C1 segment of cervical spinal cord (tissue), 14 donors: ENCODE measurements at places on chromosomes 12 and 14.
A peak's percentile ranks its signal among the peaks of the same experiment; 100 is the strongest.

GRCh38 chr12:2466211-2466610 is 328.6 kb upstream of the FKBP4 start:
- DNase-seq, result no peak

GRCh38 chr14:73977896-73978295 is 27.8 kb downstream of the COQ6 start:
- no peak for DNase-seq

DNA sequence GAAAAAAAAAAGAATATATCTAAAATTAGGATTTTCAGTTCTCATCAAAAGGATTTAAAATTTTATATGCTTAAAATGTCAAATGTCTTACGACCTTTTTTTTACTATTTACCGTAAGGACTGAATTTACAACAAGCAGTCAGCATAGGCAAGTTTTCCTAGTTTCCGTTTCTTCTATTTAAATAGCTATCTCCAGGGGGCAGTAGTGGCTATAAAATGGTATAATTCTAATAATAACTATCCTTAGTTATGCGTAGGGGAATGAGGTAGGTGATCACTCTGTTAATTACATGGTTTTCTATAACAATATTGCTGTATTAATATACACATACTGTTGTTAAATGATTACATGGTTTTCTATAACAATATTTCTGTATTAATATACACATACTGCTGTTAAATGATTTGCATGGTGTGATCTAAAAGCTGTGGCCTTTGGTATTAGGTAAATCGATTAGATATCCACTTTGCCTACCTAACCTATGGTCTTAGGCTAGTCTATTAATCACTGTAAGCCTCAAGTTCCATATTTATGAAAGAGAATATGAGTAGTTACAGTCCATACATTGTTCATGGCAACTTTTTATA is 217.7 kb upstream of the PDZRN4 start:
- DNase-seq, result no peak

DNA sequence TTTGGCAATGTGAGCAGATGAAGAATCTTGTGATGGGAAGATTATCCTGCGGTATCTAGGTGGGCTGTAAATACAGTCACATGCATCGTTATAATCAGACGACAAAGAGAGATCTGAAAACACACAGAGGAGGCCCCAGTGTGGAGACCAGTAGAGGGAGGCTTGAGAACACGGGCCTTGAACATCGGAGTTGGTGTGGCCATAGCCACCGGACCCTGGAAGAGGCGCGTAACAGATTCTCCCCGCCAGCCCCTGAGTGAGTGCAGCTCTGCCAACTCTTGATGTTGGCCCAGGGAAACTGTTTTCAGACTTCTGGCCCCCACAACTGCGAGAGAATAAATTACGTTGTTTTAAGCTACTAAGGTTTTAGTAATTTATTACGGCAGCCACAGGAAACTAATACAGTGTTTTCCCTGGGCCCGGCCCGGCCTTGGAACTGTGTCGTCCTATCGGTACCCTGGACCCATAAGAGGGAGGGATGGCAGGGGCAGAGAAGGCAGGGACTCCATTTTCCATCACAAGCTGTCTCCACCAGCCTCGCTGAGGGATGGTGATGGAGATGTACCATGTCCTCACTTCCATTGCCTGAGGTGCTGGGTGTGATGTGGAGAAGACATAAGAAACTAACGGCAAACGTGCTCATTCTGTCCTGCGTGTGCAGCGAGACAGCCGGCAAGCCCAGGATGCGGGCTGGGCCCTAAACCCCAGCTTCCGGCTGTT is 91.6 kb downstream of the NTF3 start:
- DNase-seq, result no peak

GRCh38 chr12:57381693-57382220 is 49.1 kb downstream of the R3HDM2 start:
- no peak for DNase-seq

DNA sequence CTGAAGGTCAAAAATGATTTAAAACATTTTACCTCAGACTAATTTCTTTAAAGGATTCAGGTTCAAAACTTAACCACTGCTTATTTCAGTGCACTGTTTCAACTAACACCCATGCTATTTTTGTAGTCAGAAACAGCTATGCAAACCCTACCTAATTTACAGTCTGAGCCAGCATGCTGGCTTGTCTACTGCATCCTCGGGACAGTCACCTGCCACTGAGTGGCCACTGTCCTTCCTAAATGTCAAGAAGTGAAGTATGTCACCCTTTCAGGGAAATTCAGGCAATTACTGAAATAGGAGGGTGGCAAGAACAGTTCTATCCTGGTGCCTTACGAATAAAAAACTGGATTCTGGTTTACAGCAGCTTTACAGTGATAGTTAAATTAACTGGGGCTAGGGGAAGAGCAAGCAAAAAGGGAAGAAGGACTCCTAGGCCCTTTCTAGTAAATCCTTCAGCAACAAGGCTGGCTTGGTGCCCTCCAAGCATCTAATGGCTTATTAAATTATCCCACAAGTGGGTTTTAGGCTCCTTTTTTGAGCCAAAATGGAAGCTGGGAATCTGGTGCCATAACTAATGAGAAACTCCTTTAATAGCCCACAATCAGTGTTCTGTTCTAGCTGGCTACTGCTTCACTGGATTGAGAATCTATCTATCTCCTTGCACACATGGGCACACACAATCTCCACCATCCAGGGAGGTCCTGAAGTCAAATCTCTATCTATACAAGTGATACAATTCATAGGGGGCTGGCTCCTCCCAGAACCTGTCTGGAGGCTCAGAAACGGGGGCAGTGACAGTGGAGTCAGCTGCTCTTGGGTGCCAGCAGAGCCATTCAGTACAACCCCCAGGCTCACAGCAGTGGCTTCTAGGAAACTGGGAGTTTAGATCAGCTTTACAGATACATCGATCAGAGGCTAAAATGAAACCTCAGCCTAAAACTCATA is 43.4 kb downstream of the SH2B3 start:
- no peak for DNase-seq

GRCh38 chr12:32266756-32267155 is 132.6 kb upstream of the FGD4 start:
- no peak for DNase-seq

GRCh38 chr12:111766608-111767361 is at the start of gene ALDH2:
ALDH2 (plus strand) TSS chr12:111766933; CDS start chr12:111766983, 50 bp downstream.
- peak; percentile 46 for DNase-seq

DNA sequence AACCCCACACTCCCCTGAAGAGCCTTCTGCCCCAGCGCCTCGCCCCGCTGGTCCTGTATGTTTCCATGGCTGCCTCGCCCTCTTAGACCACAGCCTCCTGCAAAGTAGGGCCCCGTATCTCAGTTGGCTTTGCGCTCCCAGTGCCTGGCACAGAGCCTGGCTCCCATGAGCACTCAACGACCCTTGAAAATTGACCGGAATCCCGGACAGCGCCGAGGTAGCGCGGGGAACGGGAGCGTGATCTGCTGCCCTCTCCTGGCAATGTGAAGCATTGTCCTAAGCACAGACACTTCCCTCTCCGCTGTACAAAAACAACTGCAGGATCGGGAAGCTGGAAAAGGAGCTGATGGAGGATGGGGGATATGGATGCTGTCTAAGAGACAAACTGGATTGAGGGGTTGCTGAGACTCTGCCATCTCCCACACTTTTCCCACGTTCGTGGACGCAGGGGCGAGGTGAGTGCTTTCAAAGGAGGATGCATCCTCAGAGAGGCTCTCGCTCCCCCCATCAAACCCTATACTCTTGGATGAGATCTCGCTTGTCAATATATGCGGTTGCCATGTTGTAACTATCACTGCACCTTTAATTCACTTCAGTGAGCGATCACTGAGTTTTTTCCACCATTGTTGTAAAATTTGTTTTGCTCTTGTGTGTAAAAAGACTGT is 10.7 kb upstream of the FKBP4 start:
- peak; percentile 9 for DNase-seq

DNA sequence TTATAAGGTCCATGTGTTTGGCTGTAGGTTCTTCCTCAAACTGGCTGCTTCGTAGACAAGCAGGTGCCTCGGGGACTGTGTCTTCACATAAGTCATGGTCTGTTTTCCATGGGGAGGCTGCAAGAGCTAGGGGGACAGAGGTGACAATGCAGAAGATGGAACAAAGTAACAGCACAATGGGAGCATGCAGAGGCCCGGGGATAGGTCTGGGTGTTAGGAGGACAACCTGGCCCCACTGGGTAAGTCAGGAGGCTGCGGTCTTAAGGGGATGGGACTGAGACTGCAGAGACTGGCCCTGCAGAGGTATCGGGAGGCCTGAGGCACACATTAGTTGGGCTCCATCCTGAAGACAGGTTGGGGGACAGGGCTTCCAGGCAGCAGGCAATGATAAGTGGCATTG is 88.9 kb downstream of the NTF3 start:
- DNase-seq, result no peak

- no peak for DNase-seq
Measured at GRCh38 chr12:108580531-108580930, 17.4 kb downstream of the TMEM119 start.

- DNase-seq, result no peak
Measured at GRCh38 chr14:61387076-61387475, 65.7 kb downstream of the PRKCH start.

- DNase-seq, result no peak
Measured at GRCh38 chr12:40820794-40821484, 128.7 kb downstream of the CNTN1 start.

- DNase-seq, result no peak
Measured at GRCh38 chr12:23909551-23909950, 39.9 kb downstream of the SOX5 start.

- DNase-seq, result no peak
Measured at GRCh38 chr12:81216739-81217138, 138.9 kb downstream of the ACSS3 start.

DNA sequence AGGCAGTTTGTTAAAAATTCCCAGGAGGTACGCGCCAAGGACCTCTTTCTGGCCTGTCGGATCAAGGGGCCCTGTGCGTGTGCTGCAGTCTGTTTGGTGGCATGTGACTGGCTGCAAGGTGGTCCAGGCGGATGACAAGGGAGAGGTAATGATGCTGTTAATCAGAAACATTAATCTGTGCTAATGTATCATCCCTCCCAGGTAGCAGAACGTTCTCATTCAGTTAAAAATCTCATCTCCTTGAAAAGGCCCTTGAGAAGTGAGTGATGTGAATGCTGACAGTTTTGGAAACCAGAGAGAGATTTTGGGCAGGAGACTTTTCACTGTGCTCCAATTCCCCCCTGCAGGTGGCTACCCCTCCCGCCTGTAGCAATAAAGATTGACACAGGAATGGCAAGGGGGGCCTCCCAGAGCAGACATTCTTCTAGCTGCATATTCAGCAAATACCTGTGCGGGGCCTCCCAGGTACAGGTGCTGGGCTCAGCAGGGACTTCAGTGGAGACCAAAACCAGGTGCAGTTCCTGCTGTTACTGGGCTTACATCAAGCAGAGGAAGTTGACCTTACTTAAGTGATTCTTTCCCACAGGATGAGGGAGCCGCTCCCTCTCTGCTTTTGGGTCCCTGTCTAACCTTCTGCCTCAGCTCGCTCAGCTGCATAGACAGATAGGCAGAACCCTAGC is 364.8 kb downstream of the CACNA1C start:
- no peak for DNase-seq

GRCh38 chr12:130064999-130065398 is 97.3 kb upstream of the FZD10 start:
- DNase-seq, result no peak
